ENCODE measurements at places on chromosomes 12 and 14. TPM values are rescaled to one million over a fixed set of nuclear protein-coding genes. Genes with fewer than 3 reads are reported as not detected.

Gene CIT
- total RNA-seq, result 0.95 TPM

- no peak for DNase-seq
Measured at GRCh38 chr12:3571724-3572123, 80.7 kb downstream of the PRMT8 start.

Gene PRR4
- total RNA-seq, result 22.7 TPM

DNA sequence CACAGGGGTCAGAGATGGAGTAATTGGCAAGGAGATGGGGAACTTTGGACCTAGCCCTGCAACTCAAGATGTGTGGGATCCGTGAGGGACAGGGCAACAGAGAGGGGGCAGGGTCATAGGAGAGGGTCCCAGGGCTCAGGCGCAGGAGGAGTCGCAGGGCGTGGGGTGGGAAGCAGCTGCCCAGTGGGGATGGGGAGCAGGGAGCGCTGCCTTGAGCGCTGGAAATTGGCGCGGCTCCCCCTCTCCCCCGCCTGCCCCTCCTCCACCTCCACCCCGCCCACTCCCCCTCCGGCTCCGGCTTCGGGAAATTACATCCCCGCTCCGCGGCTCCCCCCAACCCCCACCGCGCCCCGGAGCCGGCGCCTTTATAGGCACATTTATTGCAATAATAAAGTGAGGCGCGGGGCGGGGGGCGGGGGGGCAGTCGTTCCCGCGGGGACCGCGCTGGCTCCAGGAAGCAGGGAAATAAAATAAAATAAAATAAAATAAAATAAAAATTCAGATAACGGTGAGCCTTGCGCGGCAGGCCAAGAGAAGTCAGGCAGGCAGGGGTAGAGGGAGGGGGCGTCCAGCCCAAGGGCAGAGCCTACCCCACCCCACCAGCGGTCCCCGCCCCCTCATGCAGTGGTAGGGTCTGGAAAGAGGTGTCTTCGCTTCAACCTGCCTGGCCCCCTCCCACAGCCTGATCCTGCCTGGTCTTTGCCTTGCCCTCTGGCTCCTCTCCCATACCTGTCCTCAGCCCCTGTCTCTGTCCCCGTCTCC is 3.6 kb downstream of the NXPH4 start:
- DNase-seq, result no peak

DNA sequence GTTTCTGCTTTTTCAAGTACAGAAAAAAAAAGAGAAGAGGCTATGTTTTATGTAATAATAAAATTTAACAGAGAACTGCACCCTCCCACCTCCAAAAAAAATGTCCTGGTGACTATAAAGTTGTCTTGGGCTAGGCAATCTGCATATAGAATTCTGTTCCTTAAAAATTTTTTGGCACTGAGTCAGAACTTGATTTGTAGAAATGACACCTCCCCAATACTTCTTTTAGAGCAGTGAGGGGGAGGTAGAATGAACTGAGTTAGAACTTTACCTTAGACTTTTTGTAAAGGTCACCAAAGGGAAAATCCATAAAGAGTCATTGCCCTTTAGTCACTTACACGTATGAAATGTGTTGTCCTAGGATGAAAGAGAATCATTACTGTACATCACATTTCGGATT is 80.0 kb downstream of the BTG1 start:
- DNase-seq, result no peak

Gene NOXRED1
- not detected for total RNA-seq

- no peak for DNase-seq
Measured at GRCh38 chr14:100802766-100803165, 23.2 kb upstream of the MEG3 start.

Gene GIT2
- total RNA-seq, result 71.5 TPM

Gene FKBP3
- total RNA-seq, result 38.2 TPM

Gene SRRM4
- 0.21 TPM for total RNA-seq

Gene ACSM4
- not detected for total RNA-seq

GRCh38 chr12:30725739-30726138 is 29.0 kb downstream of the CAPRIN2 start:
- DNase-seq, result no peak

DNA sequence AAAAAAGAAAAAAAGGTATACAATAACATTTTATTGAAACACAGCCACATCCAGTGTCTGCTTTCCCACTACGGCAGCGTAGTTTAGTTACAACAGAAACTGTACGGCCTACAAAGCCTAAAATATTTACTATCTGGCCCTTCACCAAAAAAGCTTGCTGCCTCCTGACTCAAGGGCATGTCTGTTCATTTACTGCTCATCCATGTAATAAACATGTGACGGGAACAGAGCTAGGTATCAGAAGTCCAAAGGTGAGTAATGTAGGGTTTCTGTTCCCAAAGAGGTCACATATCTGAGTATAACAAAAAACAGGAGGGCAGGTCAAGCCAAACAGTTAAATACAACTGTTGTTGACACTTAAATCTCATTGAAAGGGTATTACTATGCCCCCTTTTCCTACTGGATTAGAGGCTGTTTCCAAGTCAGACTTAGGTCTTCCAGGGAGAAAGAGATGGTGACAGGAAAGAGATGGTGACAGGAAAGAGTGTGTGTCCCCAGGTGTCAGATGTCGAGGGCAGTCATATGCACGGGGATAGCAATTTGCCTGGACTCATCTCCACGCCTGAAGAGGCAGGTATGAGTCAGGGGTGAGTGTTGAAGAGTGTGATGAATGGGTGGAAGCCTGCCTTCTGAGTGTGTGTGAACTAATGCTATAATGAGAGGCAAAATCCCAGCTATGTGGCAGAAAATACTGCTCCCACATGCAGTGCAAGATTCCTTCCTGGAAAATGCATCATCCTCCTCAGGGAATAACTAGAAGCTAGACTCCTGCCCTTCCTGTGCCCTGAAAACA is 77.7 kb downstream of the MAP3K9 start:
- no peak for DNase-seq

GRCh38 chr12:115398311-115398781 is 714.4 kb upstream of the TBX3 start:
- DNase-seq, result no peak

Gene LRTM2
- total RNA-seq, result not detected

- no peak for DNase-seq
Measured at GRCh38 chr14:81970307-81970706, 436.7 kb upstream of the SEL1L start.

- DNase-seq, result no peak
Measured at GRCh38 chr12:4813741-4814140, 93.5 kb downstream of the GALNT8 start.

- no peak for DNase-seq
Measured at GRCh38 chr12:94571556-94571955, 78.8 kb downstream of the TMCC3 start.

DNA sequence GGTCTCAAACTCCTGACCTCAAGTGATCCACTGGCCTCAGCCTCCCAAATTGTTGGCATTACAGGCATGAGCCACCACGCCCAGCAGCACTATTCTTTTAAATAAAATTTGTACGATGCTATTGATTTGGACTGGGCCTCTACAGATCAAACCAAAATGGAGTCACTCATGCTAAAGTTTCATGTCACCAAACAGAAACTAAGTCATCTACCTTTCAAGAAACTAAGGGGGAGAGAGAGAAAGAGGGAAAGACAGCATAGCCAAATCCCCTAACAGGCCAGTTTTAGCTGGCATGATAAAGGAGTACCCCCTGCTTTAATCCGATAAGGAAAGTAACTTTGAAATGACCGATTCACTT is 23.1 kb upstream of the STK38L start:
- no peak for DNase-seq

Gene PRIMA1
- total RNA-seq, result 3.5 TPM

DNA sequence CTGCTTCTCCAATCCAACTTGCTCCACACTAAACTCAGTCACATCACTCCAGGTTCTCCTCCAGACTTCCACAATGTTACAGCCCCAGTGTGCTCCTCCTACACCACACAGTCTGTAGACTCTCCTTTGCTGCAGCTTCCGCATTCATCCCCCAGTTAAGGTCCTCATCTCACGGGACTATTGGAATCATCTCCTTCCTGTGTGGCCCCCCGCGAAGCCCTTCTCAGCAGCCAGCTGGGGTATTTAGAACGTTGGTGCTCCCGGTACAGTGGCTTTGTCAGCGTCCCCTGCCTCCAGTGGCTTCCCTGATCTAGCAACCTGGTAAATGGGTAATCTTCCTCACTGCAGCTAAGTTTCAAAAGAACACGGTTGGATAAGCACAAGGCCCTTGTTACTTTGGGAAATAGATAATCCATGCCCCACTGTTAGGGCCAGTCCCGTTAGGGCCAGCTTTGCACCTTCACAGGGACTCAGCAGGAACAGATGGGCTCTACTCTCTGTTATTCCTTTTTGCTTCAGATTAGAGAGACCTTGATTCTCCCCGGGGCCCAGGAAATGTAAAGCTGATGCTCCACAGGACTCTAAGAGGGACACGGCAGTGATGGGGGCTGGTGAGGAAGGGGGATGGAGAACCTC is 823 bp upstream of the TSPAN11 start:
- DNase-seq, result no peak

DNA sequence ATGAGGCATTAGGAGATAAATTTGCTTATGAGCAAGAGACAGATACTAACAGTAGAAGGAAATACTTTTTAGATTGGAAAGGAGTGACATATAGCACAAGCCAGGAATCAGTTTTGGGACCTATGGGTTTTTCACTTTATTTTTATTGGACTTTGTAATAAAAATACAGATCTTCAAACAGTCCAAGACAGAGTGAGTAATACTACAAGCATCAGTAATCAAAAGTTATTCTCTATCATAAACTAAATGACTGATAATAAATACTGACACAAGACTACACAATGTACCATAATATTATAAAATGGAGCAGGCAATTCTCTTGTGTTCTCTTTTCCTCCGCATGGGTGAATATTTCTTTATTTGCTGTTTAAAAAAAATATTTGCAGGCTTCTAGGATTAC is 85.8 kb downstream of the DERA start:
- no peak for DNase-seq

Gene GLT1D1
- total RNA-seq, result 0.68 TPM

DNA sequence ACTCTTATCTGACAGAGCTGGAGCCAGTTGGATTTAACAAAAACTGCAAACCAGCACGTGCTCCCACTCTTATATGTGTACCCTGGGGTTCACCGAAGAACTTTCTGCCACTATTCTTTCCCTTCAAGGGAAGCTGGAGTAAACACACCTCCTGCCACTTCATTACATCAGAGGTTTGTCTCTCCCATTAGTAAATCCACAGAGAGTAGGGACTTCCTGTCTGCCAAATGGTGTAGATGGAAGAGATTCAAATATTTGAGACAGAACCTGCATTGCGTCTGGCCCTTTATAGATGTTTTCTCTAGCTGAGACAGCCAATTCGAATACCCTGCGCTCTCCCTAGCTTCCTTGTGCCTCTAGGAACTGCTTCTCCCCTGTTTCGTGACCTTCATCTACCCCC is 29.1 kb upstream of the AEBP2 start:
- DNase-seq, result no peak

GRCh38 chr12:104628831-104629135 is 172.0 kb downstream of the CHST11 start:
- no peak for DNase-seq

DNA sequence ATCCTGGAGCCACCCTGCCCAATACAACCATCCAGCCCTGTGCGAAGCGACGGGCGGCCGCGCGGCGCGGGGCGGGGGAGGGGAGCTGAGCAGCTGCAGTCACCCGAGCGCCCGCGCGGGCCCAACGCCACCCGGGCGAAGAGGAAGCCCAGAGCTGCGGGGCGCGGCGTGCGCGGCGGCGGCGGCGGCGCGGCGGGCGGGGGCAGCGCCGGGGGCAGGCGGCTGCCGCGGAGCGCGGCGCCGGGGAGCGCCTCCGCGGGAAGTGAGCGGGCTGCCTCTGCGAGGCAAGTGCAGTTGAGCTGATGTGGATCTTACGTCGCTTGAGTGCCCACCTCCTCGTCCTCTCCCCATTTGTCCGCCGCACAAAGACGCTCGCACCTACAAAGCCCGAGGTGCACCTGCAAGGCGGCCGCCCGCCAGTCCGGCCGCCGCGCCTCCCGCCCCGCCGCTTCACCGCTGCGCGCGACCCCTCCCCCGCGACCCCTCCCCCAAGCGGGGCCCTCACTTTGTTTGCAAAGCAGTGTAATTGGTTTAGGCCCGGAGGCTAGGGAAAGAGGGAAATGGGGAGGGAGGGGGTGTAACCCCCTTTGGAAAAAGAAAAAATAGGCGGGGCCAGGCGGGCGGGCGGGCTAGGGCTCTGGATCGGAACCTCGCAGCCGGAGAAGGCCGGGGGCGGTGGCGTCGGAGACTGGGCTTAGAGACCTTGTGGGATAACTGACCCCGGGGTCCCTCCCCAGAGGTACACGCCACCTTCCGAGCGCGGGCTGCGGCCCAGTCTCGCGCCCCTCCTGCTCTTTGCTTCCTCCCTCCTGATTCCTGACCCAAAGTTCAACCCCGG is at the start of the genes FOXA1 and TTC6:
FOXA1 (minus strand) TSS at position 279 of the 838 bp plus-strand sequence; CDS start at position 2, 277 bp downstream.
TTC6 (plus strand) TSS at position 659 of the 838 bp plus-strand sequence. CDS start 26,436 bp downstream, outside the sequence.
- no peak for DNase-seq

Gene NGB
- total RNA-seq, result not detected

- DNase-seq, result no peak
Measured at GRCh38 chr14:93083917-93084316, 31.8 kb downstream of the ITPK1 start.

DNA sequence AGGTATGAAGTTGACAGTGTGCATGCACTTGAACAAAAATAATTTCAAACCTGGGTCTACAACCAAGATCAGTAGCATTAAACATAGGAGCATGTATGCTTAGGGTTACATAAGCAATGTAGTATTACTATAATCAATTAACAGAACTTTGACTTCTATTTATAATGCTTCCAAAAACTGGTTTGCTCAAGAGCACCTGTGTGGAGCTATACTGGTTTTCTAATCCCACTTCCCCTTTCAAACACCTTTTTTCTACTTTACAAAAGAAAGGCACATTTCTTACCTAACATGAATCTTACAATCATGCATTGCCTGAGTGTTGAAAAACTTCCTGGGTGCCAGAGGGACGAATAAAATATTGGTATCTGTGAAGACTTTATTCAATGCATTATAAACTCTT is 72.7 kb downstream of the EFCAB11 start:
- no peak for DNase-seq

DNA sequence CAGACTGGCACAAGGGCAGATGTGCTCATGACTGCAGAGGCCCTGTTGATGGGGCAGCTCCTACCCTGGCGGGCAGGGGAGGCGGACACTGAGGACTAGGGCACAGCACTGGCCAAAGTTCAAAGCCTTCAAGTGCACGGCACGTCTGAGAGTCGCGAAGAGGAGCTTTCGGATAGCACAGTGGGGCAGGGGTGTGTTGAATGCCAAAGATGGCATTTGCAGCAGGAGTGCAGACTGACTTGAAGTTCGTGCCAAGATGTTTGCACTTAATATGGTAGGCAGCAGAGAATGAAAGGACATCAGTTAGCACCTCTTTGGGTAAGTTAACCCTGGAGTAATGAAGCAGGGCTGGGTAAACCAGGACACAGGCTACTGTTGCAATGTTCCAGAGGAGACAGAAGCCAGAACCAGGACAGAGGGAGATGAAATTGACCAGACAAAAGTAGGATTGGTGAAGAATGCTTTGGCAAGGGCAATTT is 6.7 kb upstream of the EML1 start:
- no peak for DNase-seq

Gene POTEG
- total RNA-seq, result not detected

- no peak for DNase-seq
Measured at GRCh38 chr12:110563702-110564470, 19.2 kb downstream of the PPTC7 start.

Gene RAPGEF3
- 77.4 TPM for total RNA-seq

Gene TAS2R46
- 3.0 TPM for total RNA-seq

DNA sequence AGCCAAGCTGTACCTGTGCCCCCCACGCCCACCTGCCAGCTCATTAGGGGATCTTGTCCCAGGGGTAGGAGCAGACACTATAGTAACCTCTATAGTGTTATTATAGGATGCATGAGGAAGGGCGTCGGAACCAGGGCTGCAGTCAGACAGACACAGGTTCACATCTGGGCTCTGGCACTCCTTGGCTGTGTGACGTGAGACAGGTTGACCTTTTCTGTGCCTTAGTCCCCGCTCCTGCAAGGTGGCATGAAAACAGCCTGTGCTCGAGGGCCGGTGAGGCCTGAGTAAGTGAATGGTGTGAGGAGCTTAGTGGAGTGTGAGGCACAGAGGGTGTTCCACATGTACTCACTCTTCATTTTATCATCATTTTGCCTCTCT is 19.0 kb downstream of the ASB2 start:
- no peak for DNase-seq

All from thoracic aorta (tissue), 2 donors.